ENCODE measurements at places on chromosomes 11 and 22.

DNA sequence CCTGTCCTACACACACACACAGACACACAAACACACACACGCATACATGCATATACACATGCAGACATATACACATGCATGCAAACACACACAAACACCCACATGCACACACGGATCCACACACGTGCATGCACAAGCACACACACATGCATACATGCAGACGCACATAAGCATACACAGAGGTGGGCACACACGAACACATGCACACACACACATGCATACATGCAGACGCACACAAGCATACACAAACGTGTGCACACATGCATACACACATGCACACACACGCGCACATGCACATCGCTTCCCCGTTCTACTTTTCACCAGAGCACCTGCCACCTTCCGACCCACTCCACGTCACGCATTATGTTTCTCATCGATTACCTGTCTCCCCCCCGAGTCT, 13.2 kb downstream of the PHF21B start:
- DNase-seq, result no peak

DNA sequence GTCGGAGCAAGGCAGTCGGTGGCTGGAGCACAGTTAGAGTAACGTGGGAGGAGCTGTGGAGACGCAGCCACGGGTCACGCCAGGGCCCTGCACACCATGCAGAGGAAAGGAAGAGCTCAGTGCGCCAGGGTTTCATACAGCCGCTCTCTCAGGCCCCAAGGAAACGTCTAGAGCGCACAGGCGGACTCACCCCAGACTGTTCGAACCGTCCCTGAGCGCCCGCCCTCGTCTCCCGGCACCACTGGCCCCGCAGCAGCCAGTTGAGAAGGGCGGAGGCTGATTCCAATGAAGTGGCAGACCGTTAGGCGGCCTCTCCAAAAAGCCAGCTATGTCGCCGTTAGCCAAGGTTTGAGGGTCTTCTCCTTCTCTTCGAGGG, 483 bp upstream of the HYLS1 start:
- DNase-seq, result no peak

DNA sequence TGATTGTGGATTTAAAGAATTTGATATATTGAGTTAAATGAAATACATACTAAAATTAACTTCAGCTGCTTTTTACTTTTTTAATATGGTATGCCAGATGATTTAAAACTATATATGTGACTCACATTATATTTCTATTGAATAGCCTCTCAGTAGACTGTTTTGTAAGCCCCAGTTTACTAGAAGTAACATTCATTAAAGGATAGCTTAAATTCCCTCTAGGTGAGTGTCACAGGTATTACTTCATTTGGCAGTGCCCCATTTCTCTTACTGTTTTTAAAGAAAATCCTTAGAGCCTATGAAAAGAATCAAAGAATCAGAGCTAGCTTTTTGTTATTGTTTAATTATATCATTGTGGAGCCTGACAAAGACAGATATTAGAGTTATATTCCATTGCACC, 48.6 kb downstream of the ZC3H12C start:
- DNase-seq, result no peak

DNA sequence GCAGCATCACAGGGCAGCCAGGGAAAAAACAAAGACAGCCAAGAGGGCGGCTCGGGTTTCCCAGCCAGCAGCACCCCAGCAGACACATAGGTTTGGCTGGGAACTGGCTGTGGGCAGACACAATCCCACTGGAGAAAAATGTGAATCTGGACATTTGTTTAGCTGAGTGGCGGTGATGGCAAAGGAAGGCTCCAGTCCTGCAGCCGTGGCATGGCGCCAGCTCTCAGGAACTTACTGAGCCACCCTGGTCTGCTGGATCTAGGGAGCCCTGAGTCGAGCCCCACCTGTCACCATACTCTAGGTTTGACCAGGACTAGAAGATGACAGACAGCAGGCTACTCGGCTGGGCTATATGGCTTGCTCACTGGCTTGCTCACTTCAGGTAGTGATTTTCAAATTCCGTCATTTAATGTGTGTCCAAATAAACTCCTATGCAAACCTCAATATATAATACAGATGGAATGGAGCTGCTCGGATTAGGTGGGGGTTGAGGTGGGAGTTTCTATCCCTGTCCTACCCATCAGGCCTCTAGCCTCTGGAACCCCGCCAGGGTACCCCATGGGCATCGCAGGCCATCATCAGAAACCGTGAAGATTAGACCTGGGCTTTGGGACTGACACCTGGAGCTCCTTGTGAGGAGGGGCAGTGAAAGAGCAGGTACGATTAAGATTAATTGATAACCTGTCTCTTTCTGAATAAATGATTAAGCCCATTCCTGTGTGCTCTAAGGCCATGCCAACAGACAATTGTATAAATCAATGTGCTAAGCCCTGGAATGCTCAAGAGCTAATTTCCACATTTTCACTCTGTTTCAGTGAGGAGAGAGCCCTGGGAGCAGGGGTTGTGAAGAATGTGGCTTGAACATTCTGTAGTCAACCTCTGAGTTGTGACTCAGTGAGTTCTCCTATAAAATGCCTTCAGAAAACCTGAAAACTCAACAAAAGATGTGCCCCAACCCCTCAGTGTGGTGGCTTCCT, 42.5 kb downstream of the GALNT18 start:
- no peak for DNase-seq

GRCh38 chr11:73566977-73567755, 30.7 kb downstream of the FAM168A start:
- no peak for DNase-seq

DNA sequence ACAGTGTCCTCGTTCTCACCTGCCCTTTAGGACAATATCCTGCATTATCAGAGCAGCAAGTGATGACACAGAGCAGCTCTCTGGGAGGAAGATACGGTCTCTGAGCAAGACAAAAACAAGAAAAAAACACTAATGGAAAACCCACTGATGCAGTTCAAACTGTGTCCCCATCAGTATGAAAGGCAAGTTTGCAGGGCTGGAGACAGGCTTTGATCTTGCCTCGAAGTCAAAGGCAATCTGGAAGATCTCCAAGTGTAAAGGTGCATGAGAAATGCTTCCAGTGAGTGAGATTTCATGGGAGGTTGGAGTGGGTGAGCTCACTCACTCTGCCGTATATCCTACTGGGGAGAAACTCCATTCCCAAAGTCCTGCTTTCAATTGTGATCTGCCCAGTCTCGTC, 157.5 kb downstream of the KIRREL3 start:
- DNase-seq, result no peak

GRCh38 chr11:64876835-64877341, 1.5 kb downstream of the EHD1 start:
- DNase-seq, result no peak

GRCh38 chr11:61700212-61700611, 20.0 kb downstream of the DAGLA start:
- DNase-seq, result no peak

DNA sequence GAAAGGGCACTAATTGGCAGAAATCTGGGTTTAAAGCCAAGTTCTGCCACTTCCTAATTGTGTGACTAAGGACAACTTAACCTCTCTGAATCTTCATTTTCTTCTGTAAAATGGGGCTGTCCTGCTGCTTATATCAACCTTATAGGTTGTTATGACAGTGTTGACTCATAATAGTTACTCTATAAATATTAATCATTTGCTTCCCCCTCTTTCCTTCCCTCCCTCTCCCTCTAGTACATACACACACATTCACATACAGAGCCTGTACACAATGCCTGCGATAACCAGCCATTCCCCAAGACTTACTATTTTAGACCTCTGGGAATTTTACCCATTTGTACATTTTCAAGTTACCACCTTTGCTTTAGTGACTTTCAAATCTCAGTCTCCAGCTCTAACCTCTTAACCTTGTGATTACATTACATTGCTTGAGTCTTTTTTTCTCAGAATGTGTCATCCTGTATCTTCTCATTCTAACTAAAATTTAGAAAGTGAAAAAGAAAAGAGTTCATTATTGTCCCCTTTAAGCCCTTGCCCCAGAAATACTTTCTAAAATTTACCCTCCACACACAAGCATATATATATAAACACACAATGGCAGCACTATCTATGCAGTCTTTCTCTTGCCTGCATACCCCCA, 31.9 kb downstream of the GDPD4 start:
- DNase-seq, result no peak

- no peak for DNase-seq
Observed at GRCh38 chr11:13073119-13073981, 64.2 kb downstream of the RASSF10 start.

DNA sequence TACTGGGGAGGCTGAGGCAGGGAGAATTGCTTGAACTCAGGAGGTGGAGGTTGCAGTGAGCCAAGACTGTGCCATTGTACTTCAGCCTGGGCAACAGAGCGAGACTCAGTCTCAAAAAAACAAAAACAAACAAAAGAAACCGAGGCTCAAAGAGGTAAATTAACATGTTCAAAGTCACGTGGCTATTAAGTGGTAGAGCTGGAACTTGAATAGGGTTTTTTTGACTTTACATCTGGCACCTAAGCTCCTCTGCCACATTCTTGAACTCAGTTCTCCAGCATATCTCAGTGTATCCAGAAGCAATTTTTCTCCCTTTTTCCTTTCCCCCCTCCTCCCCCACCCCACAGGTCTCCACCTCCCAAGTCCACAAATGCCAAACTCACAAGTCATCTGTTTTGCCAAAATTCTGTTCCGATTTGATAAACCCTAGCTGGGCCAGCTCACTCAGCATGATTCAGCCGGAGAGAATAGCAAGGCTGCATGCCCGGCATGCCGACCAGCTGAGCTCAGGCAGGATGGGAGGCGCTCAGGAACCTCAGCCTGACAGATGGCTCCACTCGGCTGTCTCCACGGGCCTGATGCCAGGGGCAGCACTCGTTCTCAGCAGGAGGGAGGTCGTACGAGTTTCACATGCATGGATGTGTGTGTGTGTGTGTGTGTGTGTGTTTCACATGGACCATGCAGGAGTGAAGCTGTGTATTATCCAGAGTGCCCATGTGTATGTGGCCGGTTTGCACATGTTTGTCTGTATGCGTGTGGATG, 63.2 kb upstream of the RRAS2 start:
- DNase-seq, result no peak

DNA sequence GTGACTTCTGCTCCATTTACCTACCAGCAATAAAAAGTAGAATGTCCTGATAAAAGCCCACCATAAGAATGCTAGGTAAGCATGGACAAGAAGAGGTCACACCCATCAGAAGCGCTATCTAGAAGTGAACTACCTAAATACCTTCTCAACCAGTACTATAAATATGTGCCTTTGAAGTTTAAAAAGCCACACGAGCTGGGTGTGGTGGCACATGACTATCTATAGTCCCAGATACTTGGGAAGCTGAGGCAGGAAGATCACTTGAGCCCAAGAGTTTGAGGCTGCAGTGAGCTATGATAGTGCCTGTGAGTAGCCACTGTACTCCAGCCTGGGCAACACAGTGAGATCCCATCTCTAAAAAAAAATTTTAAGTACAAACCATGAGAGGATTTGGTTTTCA, 66.7 kb downstream of the PACSIN2 start:
- DNase-seq, result no peak

- DNase-seq, result no peak
Observed at GRCh38 chr11:61325649-61326414, 7.1 kb downstream of the DDB1 start.

GRCh38 chr11:108944471-108945178, 279.8 kb downstream of the DDX10 start:
- DNase-seq, result no peak

- DNase-seq, result peak; percentile 31
Observed at GRCh38 chr11:61679893-61680621, at the start of gene DAGLA. Gene DAGLA (plus strand): TSS chr11:61680391. CDS start chr11:61720156, 39,765 bp downstream.

- DNase-seq, result no peak
Observed at GRCh38 chr11:69301081-69301454, 7.1 kb downstream of the MYEOV start.
